ENCODE measurements at places on chromosomes 4 and X.

- DNase-seq: no peak
Measured at GRCh38 chr4:67030636-67031035, 514.7 kb downstream of the CENPC start.

DNA sequence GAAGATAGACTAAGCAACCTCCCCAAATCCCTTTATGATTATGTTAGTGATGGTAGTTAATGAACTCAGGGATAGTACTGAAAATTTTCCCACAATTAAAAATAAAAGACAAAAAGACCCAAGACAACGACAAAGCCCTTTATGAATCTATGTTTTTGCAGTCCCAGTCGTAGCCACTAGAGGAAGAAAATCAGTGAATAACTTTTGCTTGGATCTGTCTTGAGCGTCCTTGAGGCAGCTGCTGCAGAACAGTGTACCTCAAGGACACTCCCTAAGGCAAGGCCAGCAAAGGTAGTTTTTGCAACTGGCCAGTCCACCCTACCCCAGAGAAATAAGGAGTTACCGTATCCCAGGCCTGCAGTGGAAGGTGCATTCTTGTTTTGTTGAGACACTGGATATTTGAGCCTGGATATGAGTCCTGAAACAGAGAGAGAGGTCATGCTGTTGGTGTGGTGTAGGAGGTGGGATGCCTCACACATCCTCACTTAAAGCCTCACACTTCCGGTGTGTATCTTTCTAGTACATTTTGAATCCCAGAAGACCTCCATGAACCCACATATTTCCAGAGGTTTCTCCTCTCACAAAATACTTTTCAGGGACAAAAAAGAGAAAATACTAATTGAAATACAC, 8.7 kb upstream of the TIMM8A start:
- DNase-seq: no peak

DNA sequence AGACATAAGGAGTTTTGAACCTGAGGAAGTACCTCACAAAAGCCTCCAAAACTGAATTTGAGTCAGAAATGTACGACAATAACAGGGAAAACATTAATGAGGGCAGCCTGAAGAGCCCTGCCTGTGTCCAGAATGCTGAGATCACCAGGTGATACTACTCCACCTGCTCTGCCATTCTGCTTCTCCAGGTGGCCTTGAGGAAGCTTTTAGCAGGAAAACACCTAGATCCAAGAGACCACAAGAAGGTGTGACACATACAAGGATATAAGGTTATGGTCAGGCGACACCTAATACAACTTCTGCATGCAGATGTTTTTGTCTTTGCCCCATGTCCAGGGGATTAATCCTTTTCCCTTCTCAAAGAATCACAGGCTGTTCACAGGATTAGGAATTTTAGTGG, 15.3 kb downstream of the SOWAHB start:
- no peak for DNase-seq

DNA sequence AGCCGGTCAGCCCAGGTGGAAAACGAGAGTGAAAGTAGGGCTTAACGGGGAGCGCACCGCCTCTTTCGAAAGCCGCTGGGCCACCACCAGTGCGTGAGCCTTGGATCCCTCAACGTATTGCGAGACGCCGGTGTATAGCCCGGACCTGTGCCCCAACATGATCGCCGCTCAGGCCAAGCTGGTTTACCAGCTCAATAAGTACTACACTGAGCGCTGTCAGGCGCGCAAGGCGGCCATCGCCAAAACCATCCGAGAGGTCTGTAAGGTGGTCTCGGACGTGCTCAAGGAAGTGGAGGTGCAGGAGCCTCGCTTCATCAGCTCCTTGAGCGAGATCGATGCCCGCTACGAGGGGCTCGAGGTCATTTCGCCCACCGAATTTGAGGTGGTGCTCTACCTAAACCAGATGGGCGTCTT, 929 bp downstream of the MAB21L2 start:
- DNase-seq: peak; percentile 59

DNA sequence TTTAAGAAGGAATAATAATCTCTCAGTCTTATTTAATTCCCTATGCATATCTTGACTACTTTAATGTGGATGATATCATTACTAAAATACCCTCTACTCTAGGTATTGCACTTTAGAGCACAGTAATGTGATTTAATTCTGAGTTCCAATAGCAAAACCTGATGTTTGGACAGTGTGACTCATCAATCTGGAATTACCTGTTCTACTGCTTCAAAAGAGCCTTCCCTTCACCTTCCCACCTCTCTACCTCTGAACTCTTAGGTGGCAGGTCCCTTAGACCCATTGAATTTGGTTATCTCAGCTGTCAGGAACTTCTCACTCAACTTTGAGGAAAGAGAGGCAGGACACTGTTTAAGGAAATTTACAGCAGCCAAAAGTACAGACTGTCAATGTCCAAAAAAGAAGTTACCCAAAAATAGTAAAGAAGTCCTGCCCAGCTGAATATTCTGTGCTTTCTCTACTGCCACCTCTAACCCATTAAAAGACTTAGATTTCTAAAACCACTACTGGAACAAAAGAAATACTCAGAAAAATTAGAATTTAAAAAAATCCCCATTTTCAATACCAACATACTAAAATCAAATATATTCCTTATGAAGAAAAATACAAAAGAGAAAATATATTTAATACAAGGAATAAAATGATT, 123.1 kb upstream of the GPM6A start:
- DNase-seq: no peak

Measured in ecto neural progenitor cell (in vitro differentiated cells).